Left renal cortex interstitium (tissue), 4 donors: ENCODE measurements at places on chromosomes 4 and X. TPM values are rescaled to one million over a fixed set of nuclear protein-coding genes. Genes with fewer than 3 reads are reported as not detected.

DNA sequence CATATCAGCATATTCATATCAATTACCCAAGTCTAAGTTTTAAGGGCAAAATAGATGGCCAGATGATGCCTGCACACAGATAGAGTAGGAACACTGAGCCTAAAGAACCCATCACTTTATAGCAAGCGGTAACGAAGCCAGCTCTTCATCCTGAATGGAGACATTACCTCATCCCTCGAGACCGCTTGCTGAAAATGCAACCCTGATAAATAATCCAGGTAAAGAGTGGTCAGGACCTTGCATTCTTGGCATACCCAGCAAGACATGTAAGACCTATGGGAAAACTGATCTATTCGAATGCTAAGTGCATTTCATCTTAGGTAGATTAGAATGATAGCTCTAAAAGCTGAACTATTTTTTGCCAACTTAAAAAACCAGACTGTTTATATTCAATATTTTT, 25.3 kb downstream of the DCHS2 start:
- DNase-seq, result no peak

GRCh38 chr4:87521757-87522374, 7.3 kb downstream of the SPARCL1 start:
- no peak for DNase-seq

DNA sequence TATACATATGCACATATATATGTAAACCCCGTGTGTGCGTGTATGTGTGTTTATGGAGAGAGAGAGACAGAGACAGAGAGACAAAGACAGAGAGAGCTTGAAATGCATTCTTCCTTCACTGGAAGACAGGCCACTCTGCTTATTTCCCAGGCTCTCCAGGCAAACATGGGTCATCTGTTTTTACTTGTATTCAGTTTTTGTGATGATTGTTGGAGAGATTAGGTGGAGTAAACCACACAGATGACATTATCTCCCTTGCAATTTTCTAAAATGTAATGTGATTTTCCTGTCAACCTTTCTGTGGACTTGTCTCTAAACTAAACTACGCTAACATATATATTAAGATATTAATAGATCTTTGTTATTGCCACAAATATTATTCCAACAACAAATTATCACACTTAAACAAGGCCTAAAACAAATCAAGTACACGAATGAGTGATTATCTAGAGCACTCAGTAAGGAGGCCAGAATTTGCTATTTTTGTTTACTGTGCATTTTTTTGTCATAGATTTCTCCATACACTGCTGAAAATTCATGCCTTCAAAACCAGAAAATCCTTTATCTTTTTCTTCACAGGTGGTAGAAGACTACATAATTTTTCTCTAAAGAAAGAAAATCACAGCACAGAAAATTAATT, 251.8 kb upstream of the SLIT2 start:
- no peak for DNase-seq

- DNase-seq, result no peak
Measured at GRCh38 chr4:144646523-144647094, 653 bp downstream of the HHIP start.

Gene EXOC1L
- not detected for polyA plus RNA-seq

Gene SPACA5
- not detected for polyA plus RNA-seq

DNA sequence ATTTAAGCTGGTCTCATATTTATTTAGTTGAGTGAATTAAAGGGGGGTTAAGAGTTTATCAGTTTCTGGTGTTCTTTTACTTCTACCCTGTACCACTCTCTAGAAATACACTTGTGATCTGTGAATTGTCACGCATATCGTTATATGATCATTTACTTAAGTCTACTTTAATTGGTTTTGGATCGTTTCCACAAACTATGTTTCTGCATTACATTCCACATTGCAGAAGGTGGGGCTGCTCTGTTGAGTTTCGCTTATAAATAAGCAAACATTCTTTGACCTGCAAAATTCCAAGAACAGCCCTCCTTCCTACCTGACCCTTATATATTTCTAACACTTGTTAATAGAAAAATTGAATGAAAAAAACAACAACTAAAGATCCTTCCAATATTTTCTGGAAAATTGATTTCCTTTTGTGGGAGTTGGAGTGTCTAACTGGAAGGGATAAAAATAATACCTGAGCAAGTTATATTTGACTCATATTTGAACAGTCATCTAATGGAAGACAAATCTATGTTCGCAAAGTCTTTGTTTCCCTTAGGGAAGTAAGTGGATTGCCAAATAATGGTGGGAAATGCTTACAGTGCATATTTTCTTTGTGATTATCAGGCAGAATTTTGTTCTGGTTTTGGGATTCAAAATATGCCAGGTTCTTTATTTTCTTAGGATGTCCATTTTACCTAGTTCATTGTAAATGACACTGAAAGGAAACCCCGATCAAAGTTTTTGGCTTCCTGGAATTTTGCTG, 152.7 kb downstream of the RELL1 start:
- no peak for DNase-seq

DNA sequence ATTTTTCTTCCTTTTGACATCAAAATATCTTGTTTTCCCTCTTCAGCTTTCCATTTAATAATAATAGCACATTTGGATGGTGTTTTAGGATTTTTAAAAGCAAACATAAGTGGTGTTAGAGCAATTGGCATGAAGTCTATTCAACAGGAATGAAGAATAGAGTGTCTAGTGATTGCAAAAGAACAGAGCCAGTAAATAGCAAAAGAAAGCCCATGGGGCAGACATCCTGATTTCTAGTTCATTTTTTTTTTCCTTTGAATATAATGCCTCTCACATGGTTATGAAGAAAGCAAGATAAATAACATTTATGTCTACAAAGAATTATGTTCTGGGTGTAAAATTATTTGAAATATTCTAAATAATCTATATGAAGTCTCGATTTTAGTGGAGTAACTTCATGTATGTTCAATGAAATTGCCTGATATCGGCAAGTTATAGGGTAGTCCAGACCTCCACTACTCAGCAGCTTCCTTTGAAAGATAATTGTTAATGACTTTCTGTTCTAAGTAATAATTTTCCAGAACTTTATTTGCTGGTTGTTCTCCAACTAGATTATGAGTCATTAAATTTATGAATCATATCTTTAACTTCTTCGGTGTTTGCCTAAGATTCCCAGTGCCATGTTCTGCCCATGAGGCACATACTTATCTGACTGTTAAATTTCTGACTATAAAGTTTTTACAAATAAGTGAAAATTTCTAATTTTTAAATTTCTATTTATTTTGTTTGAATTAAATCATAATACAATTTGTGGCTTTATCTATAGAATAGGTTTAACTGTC, 587.9 kb downstream of the TLL1 start:
- DNase-seq, result no peak

Gene STK26
- polyA plus RNA-seq, result 8.6 TPM

DNA sequence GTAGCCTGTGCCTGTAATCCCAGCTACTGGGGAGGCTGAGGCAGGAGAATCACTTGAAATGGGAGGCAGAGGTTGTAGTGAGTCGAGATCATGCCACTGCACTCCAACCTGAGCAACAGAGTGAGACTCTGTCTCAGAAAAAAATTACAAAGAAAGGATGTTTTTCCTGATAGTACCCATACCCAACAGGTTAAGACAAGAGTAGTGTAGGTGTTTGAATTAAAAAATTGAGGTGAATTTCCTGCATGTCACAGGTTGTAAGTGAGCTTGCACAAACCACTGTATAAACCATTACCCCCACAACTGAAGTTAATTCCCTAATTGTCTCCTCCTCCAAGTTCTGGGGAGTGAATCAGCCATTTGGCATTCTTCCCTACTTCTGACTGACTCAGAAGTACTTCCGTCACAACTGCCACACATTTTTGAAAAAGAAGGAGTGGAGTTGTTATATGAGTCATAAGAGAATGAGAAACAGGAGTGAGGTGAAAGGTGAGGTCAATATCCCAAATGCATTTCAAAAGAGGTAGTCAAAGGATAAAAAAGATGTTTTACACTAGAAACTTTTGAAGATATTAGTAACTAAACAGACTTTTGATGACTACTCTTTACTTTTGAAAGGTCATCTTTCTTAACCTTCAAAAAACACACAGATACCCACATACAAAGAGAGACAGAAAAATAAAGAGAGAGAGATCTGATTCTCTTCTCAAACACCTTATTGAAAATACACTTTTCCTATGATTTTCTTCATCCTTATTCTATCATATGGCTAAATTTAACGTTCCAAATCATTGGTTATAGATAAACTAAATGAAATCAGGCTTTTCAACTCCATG, 134.5 kb downstream of the BTC start:
- no peak for DNase-seq

Gene JCHAIN
- polyA plus RNA-seq, result 1.0 TPM

DNA sequence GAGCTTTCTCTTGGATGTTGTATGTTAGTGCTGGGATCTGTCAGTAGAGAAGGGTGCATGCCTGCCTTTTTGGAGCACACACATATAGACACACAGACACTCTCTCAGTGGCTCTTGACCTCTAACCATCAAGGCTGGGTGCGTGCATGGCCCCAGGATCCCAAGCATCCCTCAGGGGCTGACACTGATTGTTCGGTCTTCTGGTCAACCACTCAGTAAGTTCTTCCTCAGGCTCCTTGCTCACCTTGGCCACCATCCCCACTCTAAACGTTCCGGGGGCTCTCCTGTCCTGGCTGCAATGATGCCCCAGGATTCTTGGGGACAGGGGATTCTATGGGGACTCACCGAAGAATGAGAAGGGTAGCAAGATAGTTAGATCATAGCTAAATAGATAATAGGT, 179.6 kb downstream of the SHOX start:
- no peak for DNase-seq

- DNase-seq, result no peak
Measured at GRCh38 chrX:19097553-19098283, 24.6 kb downstream of the ADGRG2 start.

Gene NAT8L
- 7.4 TPM for polyA plus RNA-seq

GRCh38 chr4:165537028-165537648, 158.3 kb downstream of the CPE start:
- peak; percentile 50 for DNase-seq

GRCh38 chrX:55794405-55794804, 76.9 kb downstream of the RRAGB start:
- no peak for DNase-seq

DNA sequence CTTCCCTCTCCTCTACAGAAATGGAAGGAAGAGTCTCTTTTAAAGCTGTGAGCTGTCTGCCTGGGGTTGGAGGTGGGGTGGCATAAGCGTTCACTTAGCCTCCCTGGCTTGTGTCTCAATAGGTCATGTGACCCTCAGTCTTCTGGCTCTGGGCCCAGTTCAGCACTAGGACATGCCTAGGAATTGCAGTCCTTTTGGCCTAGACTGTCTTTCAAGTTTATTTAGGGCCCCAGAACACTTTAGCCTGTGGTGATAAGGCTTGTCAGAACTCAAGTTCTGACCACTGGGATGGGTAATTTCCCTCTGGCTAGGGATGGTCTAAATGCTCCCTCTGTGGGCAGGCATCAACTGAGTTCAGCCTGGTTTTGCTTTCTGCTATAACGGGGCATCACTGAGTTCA, 34.3 kb upstream of the ARMCX4 start:
- DNase-seq, result no peak

Gene DCAF12L1
- 9.6 TPM for polyA plus RNA-seq

Gene MAGED2
- 792 TPM for polyA plus RNA-seq

DNA sequence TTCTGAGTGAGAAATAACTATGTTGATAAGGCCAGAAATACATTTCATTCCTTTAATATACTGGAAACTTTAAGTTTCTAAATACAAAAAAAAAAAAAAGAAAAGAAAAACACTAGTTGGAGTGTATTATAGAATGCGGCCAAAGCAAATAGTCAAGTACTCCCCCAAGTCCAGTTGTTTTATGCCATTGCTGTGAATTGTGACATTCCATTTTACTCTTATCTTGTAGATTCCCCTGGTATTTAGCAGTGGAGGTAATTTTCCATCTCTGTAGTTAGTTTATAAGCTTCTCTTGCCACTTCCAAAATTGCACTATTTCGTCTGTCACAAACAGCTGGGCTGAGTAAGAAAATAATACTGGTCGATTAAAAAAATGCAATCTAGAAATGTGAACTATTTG, 426.0 kb downstream of the PCDH18 start:
- no peak for DNase-seq

Gene PCDH11X
- polyA plus RNA-seq, result 0.03 TPM
